Spleen (tissue), 13 donors: ENCODE measurements at places on chromosomes 1 and 21. TPM values are rescaled to one million over a fixed set of nuclear protein-coding genes. Genes with fewer than 3 reads are reported as not detected.

DNA sequence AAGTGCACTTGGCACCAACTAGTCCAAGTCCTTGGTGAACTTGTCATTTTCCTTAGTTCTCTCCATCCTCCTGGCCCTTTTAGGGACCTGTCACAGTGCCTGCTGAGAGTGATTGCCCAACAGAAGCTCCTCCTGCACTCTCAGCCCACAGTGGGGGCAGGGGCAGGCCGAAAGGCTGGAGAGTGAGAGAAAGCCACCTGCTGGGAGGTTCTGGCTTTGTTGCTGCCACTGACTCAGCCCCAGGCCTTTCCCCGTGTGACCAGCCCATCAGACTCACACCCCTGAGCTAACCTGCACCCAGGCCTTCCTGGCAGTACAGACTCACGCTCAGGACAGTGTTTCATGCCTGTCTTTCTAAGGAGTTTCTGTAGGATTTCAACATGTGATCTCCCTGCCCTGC, 17.1 kb upstream of the PROK1 start:
- H3K27ac ChIP-seq = no peak overlapping the region
- no peak for DNase-seq
- H3K36me3 ChIP-seq = no peaks in the 10 kb centered on the region
- H3K4me1 ChIP-seq = peaks cover 7% of the 10 kb centered on the region

GIPC2 gene
- 41.9 TPM for total RNA-seq

DPH5 gene
- 26.0 TPM for total RNA-seq

DNA sequence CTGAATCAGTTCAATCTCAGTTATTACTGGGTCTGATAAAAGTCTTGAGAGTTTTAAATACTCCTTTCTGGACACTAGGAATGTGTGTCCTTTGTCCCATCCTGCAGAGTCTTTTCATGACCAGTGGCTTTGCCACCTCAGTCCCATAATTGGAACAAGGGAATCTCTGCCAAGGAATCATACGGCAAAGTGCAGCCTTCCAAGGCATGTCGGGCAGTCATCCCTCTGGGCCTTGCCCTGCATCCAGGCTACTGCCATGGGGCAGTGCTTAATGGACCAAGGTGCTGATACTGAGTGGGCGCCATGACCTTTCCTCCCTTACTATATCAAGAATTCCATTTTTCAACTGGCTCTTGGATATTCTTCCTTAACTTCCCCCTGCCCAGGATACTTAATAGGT, 195.3 kb downstream of the ZC3H11B start:
- H3K27ac ChIP-seq = no peak overlapping the region
- no peaks in the 10 kb centered on the region for H3K27me3 ChIP-seq
- H3K4me1 ChIP-seq = no peaks in the 10 kb centered on the region
- no peaks in the 10 kb centered on the region for H3K36me3 ChIP-seq
- DNase-seq = no peak

DNA sequence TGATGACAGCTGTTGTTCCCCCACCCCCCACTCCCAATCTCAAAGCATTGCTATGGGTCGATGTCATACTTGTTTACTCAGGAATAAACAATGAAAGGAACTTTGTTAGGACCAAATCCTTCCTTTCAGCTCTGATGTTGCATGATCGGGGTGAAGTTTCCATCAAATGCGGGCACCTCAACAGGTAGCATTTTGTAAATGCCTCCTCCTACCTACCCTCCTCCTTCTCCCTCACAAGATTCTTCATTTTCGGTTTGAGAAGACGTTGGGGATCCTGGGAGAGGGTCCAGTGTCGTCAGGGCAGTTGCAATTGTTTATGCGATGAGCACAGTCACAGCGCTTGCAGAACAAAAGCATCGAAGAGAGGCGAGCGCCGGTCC, 758 bp upstream of the HUNK start:
- H3K4me3 ChIP-seq = peak overlapping the region; percentile 53
- H3K27ac ChIP-seq = no peak overlapping the region
- H3K27me3 ChIP-seq = no peaks in the 10 kb centered on the region
- peaks cover 7% of the 10 kb centered on the region for H3K4me1 ChIP-seq

DNA sequence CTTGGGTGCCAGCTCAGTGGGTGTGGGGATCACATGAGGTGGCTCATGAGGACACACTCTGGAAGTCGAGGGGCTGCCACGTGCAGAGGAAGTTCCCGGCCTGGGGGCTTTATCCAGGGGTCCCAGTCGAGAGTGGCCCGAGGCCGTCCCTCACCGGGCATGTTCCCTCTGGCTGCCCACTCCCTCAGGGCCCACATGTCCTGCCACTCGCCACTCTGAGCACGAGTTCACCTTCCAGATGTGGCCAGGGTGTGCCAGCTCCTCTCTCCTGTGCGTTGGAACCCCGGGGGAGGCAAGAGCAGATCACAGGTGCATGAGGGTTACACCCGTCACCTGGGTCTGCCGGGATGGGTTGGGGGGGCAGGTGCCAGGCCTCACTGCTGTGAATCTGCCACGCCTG, 14.6 kb downstream of the TMEM201 start:
- DNase-seq = no peak
- H3K4me3 ChIP-seq = no peak overlapping the region
- no peaks in the 10 kb centered on the region for H3K27me3 ChIP-seq
- peaks cover 99% of the 10 kb centered on the region for H3K36me3 ChIP-seq
- H3K27ac ChIP-seq = no peak overlapping the region
- H3K4me1 ChIP-seq = no peaks in the 10 kb centered on the region
